Tibial nerve (tissue), 4 donors: ENCODE measurements at places on chromosomes 16 and 17. TPM values are rescaled to one million over a fixed set of nuclear protein-coding genes. Genes with fewer than 3 reads are reported as not detected.
A peak's percentile ranks its signal among the peaks of the same experiment; 100 is the strongest.

Gene ZG16
- not detected for total RNA-seq

DNA sequence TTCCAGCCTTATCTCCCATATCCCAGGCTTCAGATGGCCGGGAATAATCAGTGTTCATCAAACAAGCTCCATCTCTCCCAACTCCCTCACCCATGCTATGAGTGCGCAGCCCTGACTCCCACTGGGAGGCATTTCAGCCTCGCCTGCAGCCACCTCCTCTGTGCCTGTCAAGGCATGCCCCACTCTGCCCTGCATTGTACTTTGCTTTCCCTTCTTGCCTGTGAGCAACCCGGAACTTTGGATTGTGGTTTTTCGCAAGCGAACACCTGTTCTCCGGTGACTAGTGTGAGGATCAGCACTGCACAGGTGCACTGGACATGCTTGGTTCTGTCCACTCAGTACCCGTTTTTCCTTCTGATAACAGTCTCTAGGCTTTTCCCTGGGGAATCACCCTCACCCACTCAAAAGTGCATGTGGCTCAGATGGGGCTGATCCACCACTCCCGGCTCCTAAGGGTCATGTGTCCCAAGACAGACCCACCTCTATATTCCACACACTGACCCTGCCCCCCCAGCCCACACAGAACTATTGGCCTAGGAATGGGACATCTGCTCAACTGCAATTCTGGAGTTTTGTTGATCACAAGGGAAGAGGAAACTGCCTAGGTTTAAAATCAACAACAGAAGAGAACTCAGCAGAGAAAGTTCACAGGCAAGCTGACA, 9.1 kb downstream of the CHST6 start:
- DNase-seq, result no peak

Gene CES1
- total RNA-seq, result 54.5 TPM

DNA sequence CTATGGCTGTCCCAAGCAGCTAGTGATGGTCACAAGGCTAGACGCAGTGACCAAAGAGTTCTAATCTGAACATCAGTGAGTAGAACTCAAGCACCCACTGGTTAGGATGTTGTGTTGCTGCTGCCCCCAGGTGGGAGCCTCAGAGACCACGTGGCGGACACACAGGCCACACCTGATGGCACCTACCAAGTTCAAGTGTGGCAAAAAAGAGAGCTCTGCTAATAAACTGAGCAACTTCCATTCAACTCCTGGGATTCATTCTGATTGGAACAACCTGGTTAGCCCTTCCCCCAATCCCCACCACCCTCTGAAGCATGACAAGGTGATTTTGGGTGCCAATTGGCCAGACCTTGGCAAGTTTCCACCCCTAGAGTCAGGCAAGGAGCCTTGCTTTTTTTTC, 3.5 kb upstream of the LCMT1 start:
- no peak for DNase-seq

Gene SLC4A1
- total RNA-seq, result not detected

DNA sequence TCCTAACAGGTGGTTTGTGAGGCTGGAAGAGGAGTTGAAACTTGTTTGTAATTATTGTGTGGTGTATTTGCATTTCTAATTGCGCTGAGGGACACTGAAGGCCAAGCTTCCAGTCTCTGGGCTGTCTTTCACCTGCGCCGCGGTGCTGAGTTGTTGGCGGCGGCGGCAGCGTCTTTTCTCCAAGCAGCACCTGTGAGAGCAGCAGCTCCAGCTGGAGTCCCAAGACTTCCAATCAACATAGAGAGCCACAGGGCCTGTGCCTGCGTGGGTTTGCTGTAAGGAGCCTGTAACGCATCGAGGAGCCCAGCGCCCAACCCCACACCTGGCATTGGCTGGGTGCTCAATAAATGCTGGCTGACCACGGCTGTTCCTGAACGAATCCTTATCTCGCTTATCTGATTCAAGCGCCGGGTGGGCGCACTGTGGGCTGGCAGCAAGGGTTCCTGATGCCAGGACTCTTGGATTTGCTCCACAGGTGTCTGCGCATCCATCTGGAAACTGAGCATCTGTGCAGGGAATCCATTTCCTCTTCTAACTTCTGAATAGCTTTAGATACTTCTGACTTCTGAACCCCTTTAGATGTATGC, 138.1 kb downstream of the ASIC2 start:
- no peak for DNase-seq

DNA sequence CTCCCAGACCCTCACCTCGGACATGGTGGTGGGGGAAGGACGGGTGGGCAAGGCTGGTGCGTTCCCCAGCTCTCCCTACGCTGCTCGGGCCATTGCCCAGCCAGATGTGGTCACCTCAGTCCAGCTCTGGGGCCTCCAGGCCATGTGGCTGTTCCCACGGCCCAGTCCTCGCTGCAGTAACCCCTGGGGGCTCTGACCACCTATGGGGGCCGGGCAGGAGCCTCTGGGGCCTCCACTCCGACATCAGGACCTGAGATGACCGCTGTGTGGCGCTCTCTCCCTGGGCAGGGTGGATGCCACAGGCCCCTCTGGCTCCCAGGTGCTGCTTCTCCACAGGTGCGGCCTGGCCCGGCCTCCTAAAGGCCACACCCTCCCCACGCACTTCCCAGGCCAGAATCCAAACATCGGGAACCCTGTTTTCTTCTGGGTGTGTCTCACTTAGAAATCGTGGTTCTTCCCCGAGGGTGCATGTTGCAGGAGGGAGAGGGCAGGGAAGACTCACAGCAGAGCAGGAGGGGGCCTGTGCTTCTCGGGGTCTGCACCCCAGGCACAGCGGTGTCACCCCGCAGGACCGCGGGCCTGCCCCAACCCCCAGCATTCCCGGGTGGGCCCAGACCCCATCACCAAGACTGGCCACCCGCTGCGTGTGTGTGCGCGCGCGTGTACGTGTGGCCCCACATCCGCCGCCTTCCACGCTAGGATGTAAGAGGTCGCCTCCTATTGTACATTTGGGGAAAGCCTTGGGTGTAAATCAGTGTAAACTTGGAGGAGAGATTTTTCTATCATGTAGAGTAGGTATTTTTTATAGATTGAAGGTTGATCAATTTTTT, 5.9 kb upstream of the CAPN15 start:
- no peak for DNase-seq

GRCh38 chr16:66369055-66369592, 2.6 kb downstream of the CDH5 start:
- DNase-seq, result no peak

GRCh38 chr17:29111816-29112499, 68.2 kb downstream of the MYO18A start:
- DNase-seq, result peak; percentile 60

DNA sequence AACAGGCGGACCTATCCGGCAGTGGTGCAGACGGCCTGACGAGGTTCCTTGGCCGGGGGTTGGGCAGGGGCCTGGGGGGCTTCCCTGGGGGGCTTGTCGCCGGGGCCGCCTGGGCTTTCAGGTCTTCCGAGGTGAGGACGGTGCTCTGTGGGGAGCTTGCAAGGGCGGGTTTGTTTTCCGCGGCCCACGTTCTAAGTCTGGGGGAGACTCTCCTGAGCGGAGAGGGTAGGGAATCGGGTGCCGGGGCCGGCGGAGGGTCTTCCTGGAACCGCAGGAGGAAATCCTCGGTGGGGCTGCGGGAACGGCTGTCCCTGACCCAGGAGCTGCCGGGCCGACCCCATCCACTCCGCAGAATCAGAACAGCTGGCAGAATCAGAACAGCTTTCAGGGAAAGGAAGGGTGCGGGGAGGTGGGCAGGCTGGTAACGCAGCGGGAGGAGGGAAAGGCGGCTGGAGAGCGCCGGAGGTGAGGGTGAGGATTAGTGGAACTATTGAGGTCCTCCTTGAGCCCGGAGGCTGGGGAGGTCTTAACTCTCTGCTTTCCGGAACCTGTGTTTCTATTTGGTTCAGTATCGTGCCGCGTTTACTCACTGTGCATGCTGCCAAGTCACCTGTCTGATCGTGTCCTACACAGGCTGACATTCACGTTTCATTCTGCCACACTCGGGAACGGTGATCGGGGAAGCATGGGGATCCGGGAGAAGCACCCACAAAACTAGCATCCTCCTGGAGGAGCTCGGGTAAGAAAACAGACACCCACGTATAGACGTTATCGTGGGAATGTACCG, 28.9 kb downstream of the CPSF4L start:
- no peak for DNase-seq

- DNase-seq, result no peak
Measured at GRCh38 chr16:28011223-28011622, 52.3 kb downstream of the GSG1L start.

Gene PIGS
- 62.2 TPM for total RNA-seq

Gene PKMYT1
- total RNA-seq, result 1.6 TPM
